Memory B cell (primary cell): ENCODE measurements at places on chromosomes 6 and 20.

GRCh38 chr6:13308332-13308731 is 20.0 kb downstream of the TBC1D7 start:
- no peak for DNase-seq

- DNase-seq = no peak
Measured at GRCh38 chr6:150128425-150128824, 14.4 kb upstream of the PPP1R14C start.

GRCh38 chr20:40435146-40435895 is 253.7 kb downstream of the MAFB start:
- DNase-seq = no peak

DNA sequence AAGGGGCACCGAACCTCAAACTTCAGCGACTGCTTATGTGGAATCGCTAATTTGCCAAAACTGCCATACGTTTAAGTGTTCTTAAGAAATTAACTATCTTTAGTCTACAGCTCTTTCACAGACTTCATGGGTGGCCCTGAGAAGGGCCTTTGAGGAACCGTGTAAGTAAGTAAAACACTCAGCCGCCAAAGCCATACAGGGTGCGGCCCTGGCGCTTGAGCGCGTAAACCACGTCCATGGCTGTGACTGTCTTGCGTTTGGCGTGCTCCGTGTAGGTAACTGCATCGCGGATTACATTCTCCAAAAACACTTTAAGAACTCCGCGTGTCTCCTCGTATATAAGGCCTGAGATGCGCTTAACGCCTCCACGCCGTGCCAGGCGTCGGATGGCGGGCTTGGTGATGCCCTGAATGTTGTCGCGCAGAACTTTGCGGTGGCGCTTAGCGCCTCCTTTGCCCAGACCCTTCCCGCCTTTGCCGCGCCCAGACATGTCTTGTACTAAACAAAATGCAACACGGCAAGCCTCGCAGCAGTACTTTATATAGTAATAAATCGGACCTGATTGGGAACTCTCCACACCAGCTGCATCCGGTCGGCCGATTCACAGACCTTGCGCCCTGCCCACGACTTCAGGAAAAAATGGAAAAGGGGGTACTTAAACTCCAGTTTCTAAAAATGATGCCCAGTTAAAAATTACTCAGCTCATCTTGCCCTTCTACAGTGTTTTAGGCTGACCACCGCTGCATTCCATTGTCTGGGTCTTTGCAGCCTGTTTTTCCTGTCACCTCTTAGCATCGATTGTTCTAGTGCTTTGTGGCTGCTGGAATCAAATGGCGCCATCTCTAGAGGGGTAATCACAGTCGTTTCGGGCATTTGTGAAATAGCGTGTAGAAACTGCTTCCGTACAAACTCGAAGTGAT is 38.9 kb downstream of the OR2B2 start:
- DNase-seq = peak; percentile 43

- DNase-seq = peak; percentile 15
Measured at GRCh38 chr6:125918681-125919566, 37.6 kb upstream of the HINT3 start.

DNA sequence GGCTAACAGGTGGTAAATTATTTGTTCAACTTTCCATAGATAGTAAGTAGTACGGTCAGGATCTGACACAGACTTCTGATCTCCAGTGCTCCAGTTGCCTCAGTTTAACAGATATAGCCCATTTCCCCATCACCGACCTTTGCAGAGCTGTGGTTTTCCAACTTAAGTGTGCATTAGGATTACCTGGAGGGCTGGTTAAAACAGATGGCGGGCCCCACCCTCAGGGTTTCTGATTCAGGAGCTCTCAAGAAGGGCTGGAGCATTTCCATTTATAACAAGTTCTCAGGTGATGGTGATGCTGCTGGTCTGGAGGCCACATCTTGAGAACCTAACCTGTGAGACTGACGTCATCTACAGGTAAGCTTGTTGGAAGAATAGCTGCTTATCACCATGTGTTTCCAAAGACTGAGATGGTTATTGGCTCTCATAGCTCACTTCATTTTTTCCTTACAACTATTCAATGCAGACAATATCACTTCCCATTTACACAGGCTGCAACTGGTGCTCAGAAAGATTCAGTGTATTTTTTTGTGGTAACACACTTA is 360.1 kb upstream of the CHD6 start:
- DNase-seq = no peak

GRCh38 chr6:137783710-137784109 is 83.3 kb upstream of the TNFAIP3 start:
- no peak for DNase-seq

DNA sequence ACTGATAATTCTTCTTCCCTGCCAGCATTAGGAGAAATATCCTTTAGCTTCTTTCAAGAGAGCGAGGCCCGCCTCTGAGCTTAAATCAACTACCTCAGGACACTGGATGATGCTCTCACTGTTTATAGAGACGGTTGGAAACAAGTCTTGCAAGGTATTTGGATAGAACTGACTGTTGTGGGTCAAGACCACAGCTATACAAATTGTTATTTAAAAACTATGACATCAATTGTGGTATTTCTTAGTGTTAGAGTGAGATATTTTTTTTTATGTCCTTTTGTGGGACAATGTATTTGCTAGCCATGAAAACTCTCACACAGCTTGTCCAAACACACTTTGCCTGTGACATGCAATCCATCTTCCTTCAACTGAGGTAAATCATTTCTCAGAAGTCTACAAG is 136.3 kb upstream of the PHACTR1 start:
- DNase-seq = no peak

DNA sequence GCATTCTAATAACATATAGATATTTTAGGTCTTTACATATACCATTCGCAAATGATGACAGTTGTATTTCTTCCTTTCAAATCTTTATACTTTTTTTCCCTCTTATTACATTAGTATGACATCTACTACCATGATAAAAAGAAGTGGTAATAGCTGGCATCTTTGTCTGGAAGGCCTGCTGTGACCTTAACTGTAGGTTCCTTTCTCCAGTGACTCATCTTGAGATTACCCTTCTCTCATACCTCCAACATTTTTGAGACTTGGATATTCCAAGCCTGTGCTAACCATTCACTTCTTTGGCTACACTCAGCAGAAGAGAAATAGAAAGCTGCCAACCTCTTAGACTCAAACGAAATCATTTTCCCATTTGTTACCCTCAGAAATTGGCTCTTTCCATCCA is 30.3 kb downstream of the ZKSCAN8 start:
- DNase-seq = no peak

GRCh38 chr20:50744143-50744792 is 12.9 kb downstream of the PARD6B start:
- DNase-seq = no peak

- no peak for DNase-seq
Measured at GRCh38 chr6:135073756-135074393, 19.3 kb upstream of the HBS1L start.

DNA sequence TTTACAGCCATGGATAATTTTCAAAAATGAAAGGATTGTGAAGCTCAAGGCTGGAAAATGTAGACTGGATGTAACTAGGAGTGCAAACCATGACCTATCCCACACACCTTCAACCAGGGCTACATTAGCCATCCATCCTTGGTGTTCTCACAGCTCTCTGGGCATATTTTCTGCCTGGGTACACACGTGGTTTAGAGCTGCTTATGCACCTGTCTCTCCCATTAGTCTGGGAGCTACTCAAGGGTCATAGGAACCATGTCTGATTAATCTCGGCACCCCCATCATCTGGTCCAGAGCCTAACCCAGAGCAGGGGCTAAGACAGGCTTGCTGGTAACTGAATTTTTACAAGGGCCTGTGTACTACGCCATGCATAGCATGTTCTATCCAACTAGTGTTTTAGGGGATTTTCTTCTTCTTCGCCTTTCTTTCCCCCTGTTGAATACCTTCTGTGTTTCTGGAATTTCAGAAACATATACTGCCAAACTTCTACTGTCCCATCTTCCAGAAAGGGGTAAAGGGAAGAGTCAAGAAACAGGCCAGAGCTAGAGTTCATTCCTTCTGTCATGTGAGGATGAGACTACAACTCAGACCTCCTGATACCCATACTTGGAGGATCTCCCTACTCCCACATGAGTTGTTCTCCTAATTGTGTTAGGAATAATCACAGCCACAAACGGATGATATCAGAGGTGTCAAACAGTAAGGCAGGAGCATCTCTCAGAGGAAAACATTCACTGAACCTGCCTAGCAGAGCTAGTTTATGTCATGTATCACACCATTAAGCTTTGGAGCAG is 25.4 kb upstream of the FAM83C start:
- DNase-seq = no peak
